ENCODE measurements at places on chromosomes 7 and 10.

DNA sequence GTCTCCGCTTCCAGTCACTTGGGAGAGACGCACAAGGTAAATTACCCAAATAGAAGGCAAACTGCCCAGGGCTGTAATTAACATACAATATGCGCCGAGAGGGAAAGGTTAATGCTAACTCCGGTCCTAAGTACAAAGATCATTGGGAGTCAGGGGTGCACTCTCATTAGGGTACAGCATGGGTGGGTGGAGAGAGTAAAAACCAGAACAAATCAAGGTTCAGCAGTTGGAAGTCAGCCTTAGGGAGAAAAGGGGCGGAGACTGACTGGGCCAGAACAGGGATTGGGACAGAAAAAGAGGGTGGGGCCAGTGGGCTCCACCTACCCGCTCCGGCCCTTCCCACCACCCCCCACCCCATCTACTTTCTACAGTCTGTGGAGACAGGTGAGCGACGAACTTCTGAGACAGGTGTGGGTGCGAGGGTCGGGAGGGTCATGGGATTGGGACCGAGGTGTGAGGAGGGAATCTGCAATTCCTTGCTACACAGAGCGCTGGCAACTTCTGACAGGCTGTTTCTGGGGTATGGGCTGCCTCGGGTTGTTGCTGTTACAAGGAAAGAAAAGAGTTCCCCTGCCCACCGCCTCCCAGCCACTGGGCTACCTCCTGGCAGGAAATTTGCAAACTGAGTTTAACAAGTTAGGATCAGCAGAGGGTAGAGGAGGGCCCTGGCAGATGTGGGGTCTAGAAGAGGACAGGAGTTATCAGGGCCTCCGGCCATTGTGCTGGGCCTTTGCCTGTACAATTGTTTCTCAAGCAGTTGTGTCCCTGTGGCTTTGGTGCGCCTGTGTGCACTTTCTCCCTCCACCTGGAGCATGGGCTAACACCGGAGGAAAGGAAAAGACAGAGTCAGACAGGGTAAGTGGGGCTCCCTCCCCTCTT, at the start of gene TMEM139:
TMEM139 (plus strand) TSS at position 368 of the 879 bp plus-strand sequence. CDS start 1,000 bp downstream, outside the sequence.
- no peak for DNase-seq

GRCh38 chr7:157273208-157274093, 63.4 kb upstream of the DNAJB6 start:
- no peak for DNase-seq

- no peak for DNase-seq
Measured at GRCh38 chr10:69648461-69648860, 18.4 kb downstream of the FAM241B start.

- no peak for DNase-seq
Measured at GRCh38 chr7:35702541-35702940, 7.6 kb upstream of the HERPUD2 start.

- DNase-seq = no peak
Measured at GRCh38 chr7:41292487-41292886, 410.4 kb downstream of the INHBA start.
